ENCODE measurements at places on chromosomes 5 and 9.

- DNase-seq: no peak
Measured at GRCh38 chr5:15703901-15704300, 203.9 kb downstream of the FBXL7 start.

DNA sequence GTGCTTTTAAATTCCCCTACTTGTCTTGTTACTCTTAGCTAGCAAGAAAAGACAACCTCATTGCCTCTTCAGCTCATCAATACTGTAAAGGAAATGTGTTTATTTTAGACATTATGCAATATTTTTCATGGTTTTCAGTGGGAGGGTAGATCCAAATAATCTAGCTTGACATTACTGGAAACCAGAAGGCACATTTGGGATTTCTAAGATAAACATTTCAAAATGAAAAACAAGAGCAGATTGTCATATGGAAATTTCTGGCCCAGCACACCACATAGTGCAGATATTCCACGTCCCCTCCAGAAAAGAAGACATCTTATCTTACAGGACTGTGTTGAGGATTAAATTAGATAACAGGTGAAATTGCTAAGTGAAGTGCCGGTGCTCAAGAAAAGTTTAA, 296.9 kb downstream of the MSX2 start:
- DNase-seq: no peak

DNA sequence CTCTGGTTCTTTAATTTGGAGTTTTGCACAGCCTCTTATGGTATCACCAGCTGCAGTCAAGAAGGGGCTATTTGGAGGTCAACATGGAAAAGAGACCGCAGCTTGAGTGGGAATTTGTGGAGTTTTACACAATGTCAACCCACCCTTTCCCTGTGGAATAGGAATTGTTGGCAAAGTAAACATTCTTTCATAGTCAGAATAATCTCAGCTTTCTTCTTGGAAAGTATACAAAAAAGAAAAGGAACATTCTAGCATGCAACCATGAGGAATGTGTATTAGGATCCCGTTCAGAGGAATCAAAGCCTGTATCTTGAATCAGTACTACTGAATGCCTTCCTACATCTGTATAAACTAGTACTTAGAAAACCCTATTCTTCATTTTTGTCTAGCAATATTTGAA, 107.6 kb downstream of the LURAP1L start:
- no peak for DNase-seq

DNA sequence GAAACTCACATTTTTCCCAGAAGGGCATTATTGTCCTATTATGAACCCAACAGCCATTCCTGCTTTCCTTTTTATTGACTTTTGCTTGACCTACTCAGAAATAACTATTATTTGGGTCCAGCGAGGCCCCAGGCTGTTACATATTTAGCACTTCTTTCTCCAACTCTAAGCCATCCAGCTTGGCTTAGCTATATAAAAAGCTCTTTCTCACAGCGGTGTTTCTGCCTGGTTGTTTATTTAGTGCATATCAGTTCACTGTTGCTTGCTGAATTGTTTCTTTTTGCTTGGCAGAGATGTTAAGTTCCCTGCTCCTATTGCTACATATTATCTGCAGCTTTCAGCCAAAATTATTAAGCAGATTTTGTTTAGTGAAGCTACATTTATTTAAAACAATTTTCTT, 1156.8 kb upstream of the SEMA6A start:
- no peak for DNase-seq

DNA sequence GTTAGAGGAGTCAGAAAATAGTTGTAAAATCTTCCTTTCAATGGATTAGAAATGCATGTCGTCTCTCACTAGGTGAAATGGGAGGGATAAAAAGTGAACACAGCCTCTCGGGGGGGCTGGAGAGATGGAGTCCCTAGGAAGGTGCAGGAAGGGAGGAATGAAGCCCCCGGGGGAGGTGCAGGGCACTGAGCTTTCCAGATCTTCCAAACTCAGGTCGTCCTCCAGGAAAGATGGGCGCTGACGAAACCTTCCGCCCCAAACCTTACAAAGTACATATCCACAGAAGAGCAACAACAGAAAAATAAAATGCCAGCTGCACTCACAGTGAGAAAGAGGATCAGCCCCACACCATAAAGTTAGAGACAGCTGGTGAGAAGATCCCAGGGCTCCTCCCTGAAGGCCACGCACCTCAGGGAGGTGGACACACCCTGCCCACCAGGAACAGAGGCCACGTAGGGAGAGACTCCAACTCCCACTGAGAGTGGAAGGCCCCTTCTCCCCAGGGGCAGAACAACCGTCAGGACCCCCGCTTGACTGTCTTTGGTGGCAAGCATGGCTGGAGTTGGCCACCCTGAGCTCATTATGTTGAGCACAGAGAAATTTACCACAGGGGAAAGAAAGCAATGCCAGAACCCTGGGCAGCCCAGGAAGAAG, 174.3 kb downstream of the AUH start:
- no peak for DNase-seq

GRCh38 chr9:133158695-133159094, 5.0 kb downstream of the GBGT1 start:
- DNase-seq: no peak

GRCh38 chr9:37761511-37761910, 7.9 kb downstream of the TRMT10B start:
- no peak for DNase-seq

- DNase-seq: no peak
Measured at GRCh38 chr5:79564798-79565279, 47.4 kb upstream of the TENT2 start.

DNA sequence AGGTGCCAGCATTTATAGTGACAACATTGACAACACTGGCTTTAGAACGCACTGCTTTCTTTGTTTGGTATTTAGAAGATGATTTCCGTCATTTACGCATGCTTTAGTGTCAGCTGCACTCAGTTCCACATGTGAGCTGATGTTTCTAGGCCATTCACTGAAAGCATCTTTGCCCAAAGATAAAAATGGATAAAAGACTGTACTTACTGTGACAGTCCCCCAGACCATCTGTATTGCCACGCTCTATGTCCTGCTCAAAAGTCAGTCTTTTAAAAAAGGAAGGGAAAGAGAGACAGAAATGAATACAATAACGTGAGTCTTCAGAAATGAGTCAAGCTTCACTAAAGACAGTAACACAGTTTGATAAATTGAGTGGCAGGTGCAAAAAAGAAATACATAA, 99.3 kb downstream of the SEMA6A start:
- DNase-seq: no peak

- DNase-seq: no peak
Measured at GRCh38 chr5:13945271-13945670, 783 bp upstream of the DNAH5 start.

DNA sequence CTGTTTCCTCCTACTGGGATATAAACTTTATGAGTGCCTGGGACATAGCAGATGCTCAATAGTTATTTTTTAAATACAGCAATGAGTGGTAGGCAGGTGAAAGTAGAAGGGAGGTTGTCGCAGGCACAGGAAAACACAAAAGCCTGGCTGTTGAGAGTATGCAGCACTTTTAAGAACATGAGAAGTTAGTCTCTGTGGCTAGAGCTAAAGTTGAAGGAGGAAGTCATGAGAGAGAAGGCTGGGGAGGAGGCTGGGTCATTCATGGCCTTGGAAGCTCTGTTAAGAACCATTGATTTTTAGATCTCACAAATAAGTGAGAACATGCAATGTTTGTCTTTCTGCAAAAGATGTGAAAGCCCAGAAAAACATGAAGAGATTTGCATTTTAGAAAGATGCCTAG, 126.7 kb downstream of the PRKACG start:
- DNase-seq: no peak

GRCh38 chr5:33565324-33565723, 124.6 kb downstream of the TARS1 start:
- no peak for DNase-seq

DNA sequence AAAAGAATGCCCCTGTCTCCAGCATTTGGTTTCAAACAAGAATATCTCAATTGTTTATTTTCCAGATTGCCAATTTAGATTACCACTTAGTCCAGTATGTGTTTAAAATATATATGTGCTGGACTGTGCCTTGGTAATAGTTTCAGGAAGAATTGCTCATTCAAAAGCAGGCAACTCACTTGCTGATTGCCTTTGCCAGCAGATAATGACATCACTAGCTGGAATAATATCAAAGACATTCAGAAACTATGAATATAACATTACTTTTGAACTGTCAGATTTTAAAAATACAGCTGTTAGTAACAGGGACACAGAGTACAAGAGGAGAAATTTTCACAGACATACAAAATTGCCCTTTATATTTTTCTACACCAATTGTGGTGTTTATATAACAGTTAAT, 96.0 kb upstream of the ITGA2 start:
- DNase-seq: no peak

- DNase-seq: no peak
Measured at GRCh38 chr5:119347991-119348390, 7.8 kb upstream of the TNFAIP8 start.

DNA sequence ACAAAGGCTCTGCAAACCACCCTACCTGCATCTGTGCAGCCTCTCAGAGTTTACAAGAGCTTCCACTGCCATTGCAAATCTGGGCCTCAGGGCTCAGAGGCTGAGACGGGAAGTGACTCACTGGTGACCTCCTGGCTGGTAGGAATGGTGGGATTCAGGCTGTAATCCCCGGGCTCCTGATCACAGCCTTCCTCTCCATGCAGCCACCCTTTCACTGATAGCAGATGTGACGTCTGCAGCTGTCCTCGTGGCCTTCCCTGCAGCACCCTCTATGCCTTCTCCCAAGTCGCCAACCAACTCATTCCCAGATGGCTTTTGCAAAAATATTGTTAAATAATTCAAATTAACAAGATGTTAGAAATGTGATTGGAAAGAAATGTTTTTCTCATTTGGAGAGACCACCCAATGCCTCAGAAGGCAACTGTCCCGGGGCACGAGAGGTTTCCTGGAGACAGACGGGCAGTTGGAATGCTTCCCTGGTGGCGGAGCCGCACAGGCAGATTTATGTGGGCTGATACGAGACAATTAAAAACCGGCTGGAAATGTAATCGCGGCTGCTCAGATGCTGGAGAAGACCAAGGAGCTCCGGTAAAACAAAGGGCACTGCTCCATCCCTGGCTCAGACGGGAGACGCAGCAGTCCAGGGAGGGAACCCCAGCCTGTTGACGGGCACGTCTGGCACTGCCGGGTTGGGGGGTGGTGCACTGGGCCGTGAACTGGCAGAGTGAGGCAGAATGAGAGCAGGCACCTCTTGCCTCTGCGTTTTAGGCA, 34.4 kb upstream of the SLC25A51 start:
- no peak for DNase-seq

- DNase-seq: no peak
Measured at GRCh38 chr9:83012168-83012921, 50.6 kb downstream of the RASEF start.

- DNase-seq: no peak
Measured at GRCh38 chr5:88825584-88826315, 57.2 kb downstream of the MEF2C start.

DNA sequence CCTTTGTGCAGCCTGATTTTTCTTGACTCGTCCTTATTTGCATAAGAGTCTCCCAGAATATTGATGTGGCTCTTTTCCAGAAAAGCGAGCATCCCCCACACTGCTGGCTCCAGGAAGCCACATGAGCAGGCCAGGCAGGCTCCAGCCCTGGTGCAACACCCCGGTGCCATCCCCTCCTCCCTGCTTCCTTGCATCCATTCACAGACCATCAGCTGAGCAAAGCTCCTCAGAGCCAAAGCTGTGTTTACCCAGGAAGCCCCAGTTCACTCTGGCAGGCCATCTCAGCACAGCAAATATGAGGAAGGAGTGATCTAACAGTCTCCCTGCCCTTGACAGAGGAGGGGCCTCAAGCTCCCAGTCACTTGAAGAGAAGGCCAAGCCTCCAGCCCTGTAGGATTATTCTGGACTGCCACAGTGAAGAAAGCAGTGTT, 34.4 kb downstream of the INSYN2B start:
- no peak for DNase-seq

DNA sequence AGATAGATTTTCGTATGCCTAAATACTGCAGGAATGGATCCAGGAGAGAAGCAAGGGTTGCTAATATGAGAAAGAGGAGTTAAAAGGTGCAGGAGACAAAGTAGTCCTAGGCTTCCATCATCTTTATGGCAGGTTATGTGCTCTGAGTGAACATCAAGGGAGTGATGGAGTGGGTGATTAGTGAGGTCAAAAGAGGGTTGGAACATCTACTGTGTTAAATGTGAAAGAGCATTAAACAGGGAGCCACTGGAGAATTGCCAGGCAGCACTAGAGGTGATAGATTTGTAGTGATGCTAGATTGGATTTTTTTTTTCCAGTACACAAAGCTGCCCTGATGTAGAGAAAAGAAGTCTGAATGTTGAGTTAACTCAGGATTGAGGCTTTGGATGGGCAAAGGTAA, 199.3 kb downstream of the NMUR2 start:
- DNase-seq: no peak

GRCh38 chr9:91930475-91930874, 19.6 kb downstream of the ROR2 start:
- no peak for DNase-seq

DNA sequence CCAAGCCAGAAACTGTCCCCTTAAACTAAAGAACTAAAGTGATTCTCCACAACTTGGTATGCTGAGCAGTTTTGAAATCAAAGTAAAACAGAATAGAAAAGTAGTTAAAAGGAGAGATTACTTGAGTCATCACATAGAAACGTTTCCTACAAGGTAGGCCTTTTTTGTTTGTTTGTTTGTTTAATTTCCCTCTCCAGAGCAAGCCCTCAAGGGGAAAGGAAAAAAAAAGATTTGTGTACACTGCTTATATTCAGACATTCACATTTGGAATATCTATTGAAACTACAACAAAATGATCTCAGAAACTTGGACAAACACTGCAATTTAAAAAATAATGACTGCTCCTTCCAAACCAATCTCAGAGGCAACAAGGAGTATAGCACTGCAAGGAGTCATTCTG, 304.7 kb upstream of the NREP start:
- no peak for DNase-seq

GRCh38 chr9:93002700-93003099, 55.4 kb downstream of the FGD3 start:
- no peak for DNase-seq

- no peak for DNase-seq
Measured at GRCh38 chr5:76547891-76548524, 75.2 kb downstream of the F2RL2 start.

GRCh38 chr5:9479361-9479760, 66.5 kb downstream of the SEMA5A start:
- DNase-seq: no peak

GRCh38 chr9:126681336-126681735, 67.6 kb downstream of the LMX1B start:
- no peak for DNase-seq

DNA sequence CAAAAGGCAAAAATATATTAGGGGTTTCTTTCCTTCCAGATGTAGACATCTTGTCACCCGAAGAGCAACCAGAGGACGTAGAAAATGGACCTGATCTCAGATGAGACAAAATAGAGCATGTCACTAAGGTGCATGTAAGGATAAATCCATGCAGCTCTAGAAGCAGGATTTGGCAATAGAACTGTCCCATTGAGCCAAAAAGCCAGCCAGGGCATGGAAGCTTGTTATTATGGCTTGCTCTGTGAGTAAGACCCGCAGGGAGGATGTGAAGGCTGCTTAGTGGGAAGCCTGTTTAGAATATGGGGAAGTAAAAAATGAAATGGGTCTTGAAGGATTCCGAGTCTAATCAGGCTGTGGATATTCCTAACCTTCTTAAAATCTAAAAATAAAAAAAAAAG, 165.6 kb upstream of the MPDZ start:
- DNase-seq: no peak

Data from CD4-positive, alpha-beta T cell treated with Interleukin-10 for 1 hour (primary cell).